T-helper 2 cell (primary cell): ENCODE measurements at places on chromosomes 6 and 20.

- DNase-seq = no peak
These were observed 81.5 kb downstream of the RREB1 start for GRCh38 chr6:7189101-7189758.

- DNase-seq = no peak
These were observed 593.4 kb downstream of the UTRN start for GRCh38 chr6:144878577-144878976.

- DNase-seq = no peak
These were observed 12.5 kb upstream of the THBD start for GRCh38 chr20:23061734-23062561.

- no peak for DNase-seq
These were observed 25.3 kb downstream of the SERAC1 start for GRCh38 chr6:158142789-158143188.

- no peak for DNase-seq
These were observed 86.4 kb upstream of the FRMD1 start for GRCh38 chr6:168165373-168165772.

DNA sequence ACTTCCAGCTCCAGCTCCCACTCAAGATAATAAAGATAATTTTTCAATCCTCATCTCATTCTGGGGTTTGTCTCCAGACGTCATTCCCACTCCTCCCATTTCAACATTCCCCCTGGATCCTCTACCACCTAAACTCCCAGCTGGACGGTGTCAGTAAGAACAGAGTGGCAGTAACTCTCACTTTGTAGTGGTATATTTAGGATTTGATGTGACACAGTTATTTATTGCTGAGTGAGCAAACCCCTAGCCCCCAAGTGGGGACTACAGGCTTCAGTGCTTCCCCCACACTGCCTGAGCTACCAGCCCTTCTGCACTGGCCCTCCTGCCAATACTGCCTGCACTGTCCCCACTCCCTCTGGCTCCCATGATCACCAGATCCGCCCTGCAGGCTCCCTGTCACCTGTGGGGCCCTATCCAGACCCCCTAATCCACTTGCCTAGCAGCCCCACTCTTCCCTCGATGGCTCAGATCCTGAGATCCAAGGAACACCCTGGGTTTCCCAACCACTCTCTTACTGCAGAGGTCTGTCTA lies 2.4 kb downstream of the C6orf47 start:
- DNase-seq = no peak

- no peak for DNase-seq
These were observed 12.6 kb downstream of the TINAG start for GRCh38 chr6:54320871-54321270.

GRCh38 chr20:22768266-22769178 lies 184.2 kb upstream of the FOXA2 start:
- DNase-seq = no peak

DNA sequence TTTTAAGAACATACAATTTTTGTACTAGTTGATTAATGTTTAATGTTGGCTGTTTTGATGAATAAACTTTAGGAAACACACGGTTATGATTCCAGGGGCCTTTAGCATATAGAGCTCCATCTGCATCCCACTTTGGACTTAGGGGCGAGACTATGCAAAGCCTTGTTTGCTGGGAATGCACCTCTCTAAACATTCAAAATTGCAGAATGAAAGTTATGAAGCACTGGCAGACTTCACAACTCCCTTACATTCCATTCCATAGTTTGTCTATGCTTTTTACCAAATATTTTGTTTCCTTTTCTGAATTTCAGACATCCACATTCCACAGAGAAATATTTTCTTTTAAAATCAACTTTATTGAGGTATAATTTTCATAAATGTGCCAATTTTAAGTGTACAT lies 10.3 kb upstream of the TCP11 start:
- DNase-seq = no peak

GRCh38 chr6:43698584-43699349 lies 11.2 kb upstream of the MRPS18A start:
- no peak for DNase-seq

GRCh38 chr20:25269833-25270170 lies 21.9 kb downstream of the PYGB start:
- no peak for DNase-seq

- no peak for DNase-seq
These were observed 6.6 kb upstream of the WTAP start for GRCh38 chr6:159720708-159721107.

DNA sequence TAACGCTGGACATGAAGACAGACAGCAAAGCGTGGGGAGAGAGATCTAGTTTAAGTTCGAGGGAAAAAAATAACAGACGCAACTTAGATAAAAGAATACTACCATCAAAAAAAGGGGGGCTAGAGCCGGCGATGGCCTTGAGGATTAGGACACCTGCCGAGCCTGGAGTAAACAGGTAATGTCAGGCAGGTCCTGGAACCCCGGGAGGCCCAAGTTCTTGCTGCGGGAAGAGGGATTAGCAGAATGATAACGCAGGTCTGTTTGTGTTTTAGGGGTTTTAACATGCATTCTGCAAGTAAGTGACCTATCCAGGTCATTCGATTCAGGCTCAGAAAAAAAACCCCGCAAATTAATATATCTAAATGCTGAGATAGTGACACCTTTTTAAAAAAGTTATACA lies 754 bp upstream of the TMEM170B start:
- no peak for DNase-seq

DNA sequence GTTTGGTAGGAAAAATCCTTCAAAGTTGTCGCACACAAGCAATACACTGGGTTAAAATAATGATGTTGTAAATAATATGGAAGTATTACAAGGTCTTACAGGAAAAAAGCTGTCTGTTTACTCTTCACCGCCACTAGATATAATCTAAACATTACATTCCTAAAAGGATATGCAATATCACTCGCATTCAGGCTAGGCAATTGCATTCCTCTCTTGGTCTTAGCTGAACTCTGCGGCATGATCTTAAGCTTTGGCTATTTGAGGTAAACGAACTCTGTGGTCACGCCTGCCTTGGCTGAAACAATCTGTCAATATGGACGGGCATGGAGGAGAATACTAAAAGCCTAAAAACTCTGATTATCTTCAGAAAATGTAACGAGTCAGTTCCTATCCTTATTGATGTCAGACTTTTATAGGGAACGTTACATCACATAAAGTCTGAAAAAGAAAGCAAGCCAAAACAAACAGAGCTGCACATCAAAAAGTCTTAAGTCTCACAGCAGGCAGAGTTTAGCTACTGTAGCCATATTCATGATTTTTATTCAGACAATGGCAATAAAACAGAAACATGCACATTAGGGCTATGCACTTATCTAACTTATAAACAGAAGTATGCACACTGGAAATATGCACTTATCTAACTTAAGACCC lies 30.8 kb upstream of the FILIP1 start:
- no peak for DNase-seq

DNA sequence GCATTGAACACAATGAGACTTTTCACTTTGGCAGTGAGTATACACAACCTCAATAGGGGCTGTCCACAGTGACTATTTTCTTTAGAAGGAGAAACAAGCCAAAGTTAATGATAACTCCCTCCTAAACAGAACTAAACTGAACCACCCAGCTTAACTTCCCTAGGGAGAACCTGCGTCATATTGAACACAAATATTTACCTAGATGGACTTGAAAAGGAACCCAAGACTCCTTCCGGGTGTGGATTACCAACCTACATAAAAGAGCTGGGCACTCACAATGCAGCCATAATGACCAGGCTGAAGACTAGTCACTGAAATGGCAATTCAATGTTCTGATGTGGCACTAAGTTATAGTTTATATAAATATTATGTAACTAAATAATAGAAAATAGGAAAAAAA lies 160.6 kb downstream of the IBTK start:
- DNase-seq = no peak

GRCh38 chr6:105274678-105275077 lies 94.9 kb upstream of the POPDC3 start:
- DNase-seq = no peak

DNA sequence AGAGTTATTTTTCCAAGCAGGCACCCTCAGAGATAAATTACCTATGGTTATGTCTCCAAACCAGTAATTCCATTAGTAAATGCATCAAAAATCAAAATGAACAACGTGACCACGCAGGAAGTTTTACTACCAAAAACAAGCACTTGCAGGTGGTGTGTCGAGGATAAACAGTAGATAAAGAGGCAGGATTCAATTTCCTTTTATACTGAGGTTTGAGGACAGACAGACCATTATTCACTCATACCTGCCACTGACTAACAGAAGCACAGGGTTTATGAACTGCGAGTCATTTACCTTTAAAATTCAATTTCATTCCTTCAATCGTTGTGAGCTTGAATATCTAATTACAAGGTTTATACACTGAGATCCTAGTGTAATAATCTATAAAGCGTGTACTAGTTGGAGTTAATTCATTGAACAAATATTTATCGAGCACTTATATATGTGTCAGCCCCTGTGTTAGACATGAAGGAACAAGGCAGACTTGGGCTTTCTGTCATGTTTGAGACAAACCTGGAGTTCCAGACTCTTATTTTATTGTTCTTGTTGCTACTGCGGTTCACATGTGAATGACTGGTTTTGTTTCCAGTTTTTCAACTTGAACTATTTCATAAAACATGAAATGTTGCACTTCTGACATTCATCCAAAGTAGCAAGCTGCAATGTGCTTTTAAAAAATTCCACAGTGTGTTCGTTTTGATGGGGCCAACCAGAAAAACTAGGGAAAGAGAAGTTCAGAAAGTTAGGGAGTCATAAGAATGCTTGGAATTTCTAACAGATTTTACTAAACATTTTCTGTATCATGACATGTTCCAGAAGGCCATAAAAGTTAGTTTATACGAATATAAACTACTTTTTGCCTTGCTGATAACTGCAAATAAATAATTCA lies 205.6 kb downstream of the UST start:
- DNase-seq = no peak

- DNase-seq = no peak
These were observed 54.7 kb upstream of the GGTLC1 start for GRCh38 chr20:24043294-24043693.

- DNase-seq = no peak
These were observed 958 bp downstream of the MLIP start for GRCh38 chr6:54112151-54112650.

DNA sequence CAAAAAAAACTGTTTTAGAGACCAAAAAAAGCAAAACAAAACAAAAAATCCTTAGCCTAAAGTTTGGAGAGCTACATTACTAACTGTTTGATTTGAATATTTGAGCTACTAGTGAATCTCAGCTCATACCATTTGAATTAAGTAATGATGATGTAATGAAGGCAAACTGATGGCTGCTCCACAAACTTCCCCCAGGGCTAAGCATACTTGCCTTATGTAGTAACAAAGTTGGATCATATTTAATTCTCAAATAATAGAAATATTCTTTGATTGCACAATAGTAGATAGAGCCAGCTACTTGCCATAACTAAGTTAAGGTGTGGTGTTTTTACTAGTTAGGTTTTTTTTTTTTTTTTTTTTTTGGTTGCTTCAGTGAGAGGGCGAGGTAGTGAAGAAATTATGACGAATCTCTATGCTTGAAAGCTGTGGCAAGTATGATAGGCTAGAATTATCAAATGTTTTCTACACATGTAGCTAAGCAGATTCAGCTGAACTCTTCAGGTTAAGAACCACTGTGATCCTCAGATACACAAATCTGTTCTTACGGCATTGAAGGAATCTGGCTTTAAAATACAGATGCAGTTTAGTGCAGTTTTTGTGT lies 2.9 kb downstream of the RAB32 start:
- DNase-seq = no peak

DNA sequence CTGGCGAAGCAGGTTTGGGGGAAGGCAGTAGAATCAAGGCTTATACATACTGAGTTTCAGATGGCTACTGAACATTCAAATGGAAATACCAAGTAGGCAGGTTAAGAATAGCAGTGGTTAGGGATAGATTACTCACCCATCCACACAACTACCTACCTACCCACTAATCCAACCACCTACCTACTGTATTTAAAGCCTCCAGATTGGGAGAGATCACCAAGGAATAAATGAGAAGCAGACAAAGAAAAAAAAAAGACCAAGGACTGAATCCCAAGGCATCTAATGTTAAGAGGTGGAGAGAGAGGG lies 68.3 kb upstream of the SMIM29 start:
- DNase-seq = no peak

GRCh38 chr6:54415517-54415916 lies 107.3 kb downstream of the TINAG start:
- no peak for DNase-seq

DNA sequence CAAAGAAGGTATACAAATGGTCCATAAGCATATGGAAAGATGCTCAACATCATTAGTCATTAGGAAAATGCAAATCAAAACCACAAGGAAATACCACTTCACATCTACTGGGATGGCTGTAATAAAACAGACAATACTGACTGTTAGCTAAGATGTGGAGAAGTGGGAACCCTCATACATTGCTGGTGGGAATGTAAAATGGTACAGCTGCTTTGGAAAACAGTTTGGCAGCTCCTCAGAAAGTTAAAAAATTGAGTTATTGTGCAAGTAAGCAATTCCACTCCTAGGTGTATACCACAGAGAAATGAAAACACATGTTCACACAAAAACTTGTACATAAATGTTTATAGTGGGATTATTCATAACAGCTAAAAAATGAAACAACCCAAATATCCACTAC lies 173.0 kb upstream of the JAG1 start:
- DNase-seq = no peak

GRCh38 chr6:54291738-54292137 lies 16.5 kb upstream of the TINAG start:
- no peak for DNase-seq

DNA sequence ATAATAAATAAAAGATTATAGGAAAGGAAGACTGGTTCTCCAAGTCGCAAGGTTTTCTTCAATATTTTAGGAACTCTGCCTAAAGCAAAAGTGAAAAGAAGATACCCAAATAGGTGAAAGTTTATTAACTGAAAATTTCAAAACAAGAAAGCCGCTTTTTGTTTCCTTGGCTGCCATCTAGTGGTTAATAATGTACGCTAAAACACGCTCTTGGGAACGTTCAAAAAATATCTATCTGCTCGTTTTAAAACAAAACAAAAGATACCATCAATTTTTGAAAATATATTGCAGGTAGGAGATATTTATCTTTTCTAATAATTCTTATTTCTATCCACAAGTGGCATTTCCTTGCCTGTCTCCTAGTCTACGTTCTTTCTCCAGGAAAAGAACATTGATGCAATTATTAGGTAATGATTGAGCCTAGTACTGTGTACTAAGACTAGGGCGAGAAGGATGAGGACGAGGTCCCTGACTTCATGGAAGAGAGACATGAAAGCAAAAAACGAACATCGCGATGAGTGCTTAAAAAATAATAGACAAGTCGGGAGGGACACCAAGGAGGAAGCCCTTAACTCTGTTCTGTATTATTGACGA lies 97.2 kb downstream of the SPTLC3 start:
- DNase-seq = no peak

DNA sequence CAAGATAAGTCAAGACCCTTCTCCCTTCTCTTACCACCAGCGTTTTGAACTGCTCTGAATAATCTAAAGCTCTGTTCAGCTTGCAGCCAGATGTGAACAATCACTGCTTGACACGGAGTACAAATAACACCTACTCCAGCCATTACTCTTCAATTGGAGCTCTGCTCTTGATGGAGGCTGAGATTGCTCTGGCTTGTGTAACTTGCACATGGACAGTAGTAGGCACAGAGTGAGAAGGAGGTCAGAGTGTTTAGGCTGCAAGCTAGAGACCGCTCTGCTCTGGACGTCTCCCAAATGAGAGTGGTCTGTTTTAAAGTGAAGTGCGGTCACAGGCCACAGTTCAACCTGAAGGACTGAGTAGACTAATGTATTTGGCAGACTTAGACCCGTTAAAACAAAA lies 158.3 kb downstream of the HDGFL1 start:
- DNase-seq = no peak
